Activated naive CD4-positive, alpha-beta T cell treated with anti-CD3 and anti-CD28 coated beads for 36 hours (primary cell): ENCODE measurements at places on chromosomes 2 and 18. TPM values are rescaled to one million over a fixed set of nuclear protein-coding genes. Genes with fewer than 3 reads are reported as not detected.
A peak's percentile ranks its signal among the peaks of the same experiment; 100 is the strongest.

GRCh38 chr2:206881708-206882410, 57.5 kb upstream of the CPO start:
- DNase-seq: no peak
- no peaks in the 10 kb centered on the region for H3K4me1 ChIP-seq
- H3K27ac ChIP-seq: no peak overlapping the region
- H3K36me3 ChIP-seq: peaks cover 2% of the 10 kb centered on the region

GRCh38 chr18:8501044-8501443, 108.2 kb upstream of the RAB12 start:
- no peak overlapping the region for H3K4me3 ChIP-seq
- peaks cover 3% of the 10 kb centered on the region for H3K27me3 ChIP-seq
- no peaks in the 10 kb centered on the region for H3K4me1 ChIP-seq
- no peak overlapping the region for H3K27ac ChIP-seq
- DNase-seq: no peak

DNA sequence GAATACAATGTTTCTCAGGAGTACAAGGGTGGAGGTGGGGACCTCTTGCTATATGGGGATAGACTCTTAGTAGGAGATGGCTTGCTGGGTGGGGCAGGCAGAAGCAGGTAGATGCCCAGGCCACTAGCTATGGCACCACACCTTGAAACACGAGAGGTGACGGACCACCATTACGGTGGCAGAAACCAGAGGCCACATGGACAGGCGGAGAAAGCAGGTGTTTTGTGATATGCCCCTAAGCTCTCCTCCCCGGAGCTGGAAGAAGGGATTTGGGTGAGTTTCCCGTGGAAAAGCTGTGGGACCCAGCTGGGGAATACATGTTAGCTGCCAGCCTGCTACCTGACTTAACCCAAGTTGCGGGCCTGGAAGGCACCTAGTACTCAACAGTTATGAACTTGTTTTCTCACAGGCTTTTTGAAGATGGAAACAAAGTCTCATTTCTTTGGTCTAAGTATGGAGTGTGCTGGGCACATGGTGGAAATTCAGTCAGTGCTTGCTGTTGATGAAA, 16.7 kb downstream of the PLA2R1 start:
- H3K4me3 ChIP-seq: no peak overlapping the region
- no peaks in the 10 kb centered on the region for H3K4me1 ChIP-seq
- no peak for DNase-seq
- H3K27ac ChIP-seq: no peak overlapping the region
- peaks cover 2% of the 10 kb centered on the region for H3K27me3 ChIP-seq
- H3K36me3 ChIP-seq: no peaks in the 10 kb centered on the region

DNA sequence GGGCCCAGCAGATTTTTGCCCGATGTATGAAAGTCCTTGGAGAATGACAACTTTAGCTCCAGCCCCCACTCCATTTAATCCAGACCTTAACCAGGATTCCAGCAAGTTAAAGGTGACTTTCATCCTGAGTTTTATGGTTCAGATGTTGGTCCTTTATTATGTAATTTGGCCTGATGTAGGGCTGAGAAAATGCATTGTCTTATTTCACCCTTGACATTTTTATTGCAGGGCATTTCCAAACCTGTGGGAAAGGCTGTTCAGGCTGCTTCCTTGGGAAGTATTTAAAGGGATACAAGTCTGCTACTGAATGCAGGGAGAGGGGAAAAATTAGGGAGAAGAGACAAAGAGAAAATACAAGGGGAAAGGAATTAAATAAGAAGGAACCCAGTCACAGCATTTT, 48.8 kb downstream of the ASB1 start:
- no peak for DNase-seq
- peaks cover 10% of the 10 kb centered on the region for H3K36me3 ChIP-seq
- H3K27ac ChIP-seq: no peak overlapping the region
- H3K27me3 ChIP-seq: no peaks in the 10 kb centered on the region
- H3K4me1 ChIP-seq: no peaks in the 10 kb centered on the region
- no peak overlapping the region for H3K4me3 ChIP-seq

GRCh38 chr2:57881998-57882888, 164.4 kb upstream of the VRK2 start:
- no peak overlapping the region for H3K4me3 ChIP-seq
- no peak overlapping the region for H3K27ac ChIP-seq
- no peak for DNase-seq
- no peaks in the 10 kb centered on the region for H3K4me1 ChIP-seq
- no peaks in the 10 kb centered on the region for H3K36me3 ChIP-seq
- H3K27me3 ChIP-seq: peaks cover 2% of the 10 kb centered on the region

- no peaks in the 10 kb centered on the region for H3K36me3 ChIP-seq
- peaks cover 4% of the 10 kb centered on the region for H3K27me3 ChIP-seq
- no peaks in the 10 kb centered on the region for H3K4me1 ChIP-seq
- H3K4me3 ChIP-seq: no peak overlapping the region
- no peak for DNase-seq
- H3K27ac ChIP-seq: no peak overlapping the region
Observed at GRCh38 chr18:22674272-22674671, 256.6 kb upstream of the CTAGE1 start.

GRCh38 chr2:7437716-7438632, 520.8 kb downstream of the RNF144A start:
- H3K4me3 ChIP-seq: no peak overlapping the region
- DNase-seq: peak; percentile 69
- no peaks in the 10 kb centered on the region for H3K27me3 ChIP-seq
- peaks cover 29% of the 10 kb centered on the region for H3K36me3 ChIP-seq

GRCh38 chr2:39731546-39731945, 47.5 kb downstream of the THUMPD2 start:
- H3K36me3 ChIP-seq: peaks cover 32% of the 10 kb centered on the region
- DNase-seq: no peak
- no peak overlapping the region for H3K4me3 ChIP-seq
- no peaks in the 10 kb centered on the region for H3K27me3 ChIP-seq
- H3K4me1 ChIP-seq: no peaks in the 10 kb centered on the region

DNA sequence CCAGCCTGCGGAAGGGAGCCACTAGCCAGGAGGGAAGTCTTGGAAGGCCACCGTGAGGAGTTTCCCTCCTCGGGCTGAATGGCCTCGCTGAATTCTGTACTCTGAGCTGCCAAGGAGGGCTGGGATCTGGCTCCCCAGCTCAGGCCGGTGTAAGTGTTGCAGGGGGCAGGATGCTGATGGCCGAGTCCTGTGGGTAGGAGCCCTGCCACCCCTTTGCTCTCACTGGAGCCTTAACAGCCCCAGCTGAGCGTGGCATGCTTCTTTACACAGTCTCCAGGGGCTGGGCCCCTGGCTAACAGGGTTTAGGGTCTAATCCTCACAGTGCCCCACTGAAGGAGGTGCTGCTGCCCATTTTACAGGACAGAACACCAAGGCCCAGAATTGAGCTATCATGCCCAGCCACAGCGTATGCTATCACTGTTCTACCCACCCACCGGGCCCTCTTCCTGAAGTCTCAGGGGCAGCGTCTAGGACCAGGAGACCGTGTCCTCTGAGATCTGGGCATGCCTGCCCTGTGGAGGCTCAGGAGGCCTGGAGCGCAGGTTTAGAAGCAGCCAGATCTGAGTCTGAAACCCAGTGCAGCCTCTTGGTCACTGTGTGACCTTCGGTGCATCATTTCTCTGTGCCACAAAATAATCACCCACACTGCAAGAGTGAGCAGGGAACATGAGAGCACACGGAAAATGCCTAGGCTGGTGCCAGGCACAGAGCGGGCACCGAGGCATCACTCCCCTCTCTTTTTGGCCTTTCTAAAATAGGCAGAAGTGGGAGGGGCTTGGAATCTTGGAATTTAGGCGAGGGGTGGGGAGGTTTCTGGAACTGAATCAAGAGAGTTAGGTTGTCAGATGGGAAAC, 42.9 kb downstream of the TMEM37 start:
- no peak overlapping the region for H3K4me3 ChIP-seq
- H3K4me1 ChIP-seq: no peaks in the 10 kb centered on the region
- peaks cover 9% of the 10 kb centered on the region for H3K27me3 ChIP-seq
- H3K27ac ChIP-seq: no peak overlapping the region
- no peaks in the 10 kb centered on the region for H3K36me3 ChIP-seq

DNA sequence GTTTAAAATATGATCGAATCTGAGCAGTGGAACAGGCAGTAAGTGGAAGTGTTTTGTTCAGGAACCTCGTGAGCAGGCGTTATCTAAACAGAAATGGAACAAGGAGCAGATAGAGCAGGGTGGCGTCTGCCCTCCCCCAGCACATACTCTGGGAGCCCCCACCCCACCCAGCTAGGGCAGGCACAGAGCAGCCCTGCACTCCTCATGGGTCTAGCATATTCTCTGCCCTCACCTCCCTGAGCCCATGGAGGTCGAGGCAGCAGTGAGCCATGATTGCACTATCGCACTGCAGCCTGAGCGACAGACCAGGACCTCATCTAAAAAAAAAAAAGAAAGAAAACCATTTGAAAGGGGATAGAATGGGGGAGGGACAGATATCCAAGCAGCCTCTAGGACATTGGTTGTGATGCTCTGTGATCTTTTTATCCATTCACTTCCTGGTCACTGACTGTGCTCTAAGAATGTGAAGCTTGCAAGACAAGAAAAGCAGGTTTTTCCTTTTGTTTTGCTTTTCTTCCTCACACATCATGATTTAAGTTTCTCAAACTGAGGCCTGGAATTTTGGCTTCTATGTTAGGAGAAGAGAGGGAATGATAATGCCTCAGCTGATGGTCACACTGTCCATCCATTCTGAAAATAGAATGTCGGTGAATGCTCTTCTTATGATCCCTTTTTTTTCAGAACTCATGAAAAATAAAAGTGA, 3.1 kb downstream of the MLPH start:
- H3K36me3 ChIP-seq: no peaks in the 10 kb centered on the region
- no peaks in the 10 kb centered on the region for H3K4me1 ChIP-seq
- no peak overlapping the region for H3K27ac ChIP-seq
- H3K27me3 ChIP-seq: peaks cover 24% of the 10 kb centered on the region
- H3K4me3 ChIP-seq: no peak overlapping the region

- H3K27ac ChIP-seq: no peak overlapping the region
- peaks cover 15% of the 10 kb centered on the region for H3K27me3 ChIP-seq
- no peak for DNase-seq
Observed at GRCh38 chr18:32588191-32588590, 117.5 kb upstream of the GAREM1 start.

DNA sequence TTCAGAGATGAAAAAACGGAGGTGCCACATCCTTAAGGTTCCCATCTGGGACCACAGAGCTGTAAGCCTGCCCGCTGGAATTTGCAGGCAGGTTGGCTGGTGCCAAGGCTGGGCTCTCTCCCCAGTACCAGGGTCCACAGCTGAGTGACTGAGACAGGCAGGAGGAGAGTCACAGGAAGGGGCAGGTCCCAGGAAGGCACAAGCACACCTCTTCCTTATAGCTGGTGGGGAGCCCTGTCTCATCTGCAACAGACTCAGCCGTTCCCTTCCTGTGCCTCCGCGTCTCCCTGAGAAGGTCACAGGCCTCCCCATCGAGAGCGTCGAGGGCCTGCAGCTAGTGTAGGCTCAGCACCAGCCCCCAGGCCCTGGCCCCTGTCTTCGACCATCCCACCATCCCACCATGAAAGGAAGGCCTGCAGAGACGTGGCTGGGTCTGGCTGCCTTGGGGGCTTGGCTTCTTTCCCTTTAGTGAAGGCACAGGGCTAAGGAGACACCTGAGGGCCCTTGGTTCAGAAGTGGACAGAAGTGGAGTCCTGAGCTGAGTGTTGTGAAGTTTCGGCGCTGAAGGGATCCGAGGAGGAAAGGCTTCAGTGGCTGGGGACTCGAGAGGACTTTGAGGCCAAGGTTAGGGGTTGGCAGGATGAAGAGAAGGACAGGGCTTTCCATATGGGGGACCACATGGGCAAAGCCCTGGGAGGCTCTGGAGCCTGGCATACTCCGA, 26.8 kb downstream of the GLI2 start:
- H3K4me3 ChIP-seq: no peak overlapping the region
- no peak for DNase-seq
- no peaks in the 10 kb centered on the region for H3K4me1 ChIP-seq
- H3K27ac ChIP-seq: no peak overlapping the region
- no peaks in the 10 kb centered on the region for H3K27me3 ChIP-seq
- no peaks in the 10 kb centered on the region for H3K36me3 ChIP-seq

DNA sequence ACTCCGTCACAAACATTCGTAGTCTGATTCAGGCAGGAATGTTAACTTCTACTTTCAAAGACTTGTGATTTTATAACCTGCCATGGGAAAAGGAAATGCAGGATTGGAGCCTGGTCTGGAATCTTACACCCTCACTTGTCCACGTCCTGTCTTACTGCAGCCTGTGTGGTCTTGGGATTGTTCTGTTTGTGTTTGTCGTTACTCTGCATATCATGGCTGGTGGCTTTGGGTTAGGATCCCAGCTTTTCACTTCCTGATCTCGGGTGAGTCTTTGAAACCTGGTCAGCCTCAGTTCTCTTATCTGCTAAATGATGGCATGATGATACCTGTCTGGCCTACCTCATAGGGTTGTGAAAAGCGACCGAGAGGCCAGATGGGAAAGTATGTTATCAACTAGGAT, 34.6 kb downstream of the SH3BP4 start:
- no peaks in the 10 kb centered on the region for H3K4me1 ChIP-seq
- H3K36me3 ChIP-seq: no peaks in the 10 kb centered on the region
- DNase-seq: no peak
- H3K27me3 ChIP-seq: no peaks in the 10 kb centered on the region
- no peak overlapping the region for H3K4me3 ChIP-seq
- no peak overlapping the region for H3K27ac ChIP-seq

ANKZF1 gene
- total RNA-seq: 88.5 TPM

RGPD4 gene
- total RNA-seq: 0.07 TPM

LYG2 gene
- total RNA-seq: not detected

COL3A1 gene
- total RNA-seq: not detected

ZSWIM2 gene
- total RNA-seq: not detected

POTEE gene
- 0.45 TPM for total RNA-seq

ABHD1 gene
- 0.19 TPM for total RNA-seq

CAPN14 gene
- total RNA-seq: 1.1 TPM

SIX2 gene
- not detected for total RNA-seq

ALS2 gene
- total RNA-seq: 9.4 TPM

ZNF804A gene
- not detected for total RNA-seq

INPP5D gene
- total RNA-seq: 51.0 TPM

XIRP2 gene
- not detected for total RNA-seq

DNAJC5G gene
- total RNA-seq: not detected

SERPINB12 gene
- total RNA-seq: not detected

BOLL gene
- total RNA-seq: not detected
